Hindlimb muscle (tissue), 1 donor: ENCODE measurements at places on chromosomes 3 and 15. TPM values are rescaled to one million over a fixed set of nuclear protein-coding genes. Genes with fewer than 3 reads are reported as not detected.

- no peak for DNase-seq
Observed at GRCh38 chr3:129552287-129553050, 9.5 kb downstream of the H1-8 start.

- DNase-seq: no peak
Observed at GRCh38 chr3:190983875-190984274, 121.4 kb upstream of the GMNC start.

DNA sequence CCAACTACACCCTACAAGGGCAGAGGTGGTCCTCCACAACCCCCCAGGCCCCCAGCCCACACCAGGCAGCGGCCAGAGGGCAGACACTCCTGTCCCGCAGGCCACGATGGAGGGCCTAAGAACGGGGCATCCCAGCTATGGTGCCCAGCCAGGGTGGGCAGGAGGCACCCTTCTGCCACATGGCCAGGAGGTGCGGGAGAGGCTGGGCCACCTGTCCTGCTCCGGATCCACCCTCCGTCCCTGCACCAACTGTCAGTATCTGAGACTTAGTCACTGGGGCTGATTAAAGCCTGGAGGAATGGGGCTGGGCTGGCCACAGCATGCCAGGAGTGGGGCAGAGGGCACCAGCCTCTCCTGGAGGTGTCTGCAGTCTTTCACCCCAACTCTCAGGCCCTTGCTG is 37.9 kb downstream of the TNK2 start:
- no peak for DNase-seq

DNA sequence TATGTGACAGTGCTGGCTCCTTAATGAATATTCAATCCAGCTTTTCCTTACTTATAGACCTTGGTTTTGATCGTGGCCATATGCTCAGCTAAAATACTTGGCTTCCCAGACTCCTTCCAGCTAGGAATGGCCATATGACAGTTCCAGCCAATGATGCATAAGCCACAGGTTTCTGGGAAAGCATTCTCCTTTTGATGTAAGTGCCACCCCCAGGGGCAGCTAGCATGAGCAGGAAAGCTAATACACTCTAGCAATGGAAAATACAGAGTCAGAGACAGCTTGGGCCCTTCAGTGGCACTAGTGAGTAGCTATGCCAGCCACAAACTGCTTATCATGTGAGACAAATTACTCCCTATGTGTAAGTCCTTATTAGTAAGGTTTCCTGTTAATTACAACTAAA is 26.7 kb downstream of the TBC1D2B start:
- no peak for DNase-seq

DNA sequence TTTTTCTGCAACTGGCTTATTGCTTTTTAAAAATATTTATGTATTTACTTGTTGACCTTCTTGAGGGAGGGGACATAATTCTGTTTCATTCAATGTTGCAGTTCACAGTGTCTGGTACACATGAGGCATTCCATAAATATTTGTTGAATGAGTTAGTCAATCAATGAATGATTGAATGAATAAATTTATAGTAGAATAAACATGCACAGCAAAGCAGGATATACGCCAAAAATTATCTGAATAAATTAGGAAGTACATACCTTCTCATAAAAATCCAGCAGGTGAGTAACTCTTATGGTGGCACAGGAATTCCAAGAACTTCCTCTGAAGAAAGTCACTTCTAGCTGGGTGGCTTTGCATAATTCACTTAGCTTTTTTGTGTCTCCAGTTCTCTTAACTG is 469.4 kb upstream of the ATP11B start:
- DNase-seq: no peak

GRCh38 chr3:125358923-125359322 is 16.2 kb downstream of the ZNF148 start:
- no peak for DNase-seq

GRCh38 chr3:135927155-135927554 is 38.4 kb upstream of the PPP2R3A start:
- DNase-seq: no peak

- DNase-seq: no peak
Observed at GRCh38 chr15:63045879-63046278, 3.3 kb downstream of the TPM1 start.

DNA sequence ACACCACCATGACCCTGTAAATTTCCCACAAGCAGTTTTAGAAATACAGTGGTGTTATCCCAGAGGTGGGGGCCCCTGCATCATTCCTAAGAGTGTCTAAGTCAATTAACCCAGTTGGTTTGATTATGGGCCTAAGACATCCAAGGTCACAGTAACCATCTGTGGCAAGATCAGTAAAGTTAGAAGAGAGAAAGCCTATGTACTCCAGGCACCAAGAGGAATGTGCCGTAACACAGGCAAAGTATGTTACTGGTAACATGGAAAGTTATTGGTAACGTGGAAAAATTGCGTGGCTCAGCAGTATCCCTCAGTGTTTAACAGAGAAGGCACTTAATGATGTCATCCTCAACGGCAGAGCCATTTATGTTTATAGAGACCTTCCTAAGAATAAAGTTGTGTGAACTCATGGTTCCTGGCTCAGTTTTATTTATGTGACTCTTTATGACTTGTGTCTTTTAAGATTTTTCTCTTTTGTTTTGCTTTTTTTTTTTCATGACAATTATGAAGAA is 144.1 kb upstream of the RASGRP1 start:
- DNase-seq: no peak

DNA sequence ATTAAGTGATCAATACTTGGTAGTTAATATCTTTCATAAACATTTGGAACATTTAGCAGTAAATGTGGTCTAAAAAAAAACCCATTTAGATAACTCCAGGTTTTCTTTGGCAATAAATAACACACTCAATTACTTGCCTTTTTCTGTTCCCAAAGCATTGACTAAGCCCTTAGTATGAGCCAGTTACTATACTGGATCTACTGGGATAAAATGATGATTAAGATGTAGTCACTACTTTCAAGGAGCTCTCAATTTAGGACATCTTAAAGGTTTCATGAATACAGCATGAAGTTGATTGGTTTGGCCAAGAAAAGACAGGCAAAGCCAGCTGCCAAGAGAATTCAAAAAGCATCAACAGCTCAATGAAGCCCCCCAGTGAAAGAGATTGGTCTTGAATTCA is 250.9 kb downstream of the EPHA3 start:
- no peak for DNase-seq

- DNase-seq: peak; percentile 59
Observed at GRCh38 chr3:195859061-195859845, 47.5 kb upstream of the MUC4 start.

Gene CPNE9
- not detected for polyA plus RNA-seq

DNA sequence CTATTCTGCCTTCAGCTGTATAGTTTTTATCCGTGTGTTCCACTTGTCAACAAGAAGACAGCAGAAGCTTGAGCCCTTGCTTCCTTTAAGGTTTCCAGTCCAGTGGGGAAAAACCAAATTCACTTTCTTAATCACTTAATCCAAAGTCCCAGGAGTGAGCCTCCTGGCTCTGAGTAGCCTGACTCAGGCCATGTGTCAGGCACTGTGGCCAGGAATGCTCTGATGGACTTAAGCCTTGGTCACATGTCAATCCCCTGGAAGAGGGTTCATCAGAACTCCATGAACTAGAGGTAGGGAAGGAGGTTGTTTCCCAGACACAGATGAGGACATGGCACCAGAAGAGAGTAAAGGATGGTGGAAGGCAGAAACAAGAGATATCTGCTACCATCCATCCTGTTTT is 8.8 kb downstream of the VIPR1 start:
- no peak for DNase-seq

Gene TUSC7
- polyA plus RNA-seq: not detected

DNA sequence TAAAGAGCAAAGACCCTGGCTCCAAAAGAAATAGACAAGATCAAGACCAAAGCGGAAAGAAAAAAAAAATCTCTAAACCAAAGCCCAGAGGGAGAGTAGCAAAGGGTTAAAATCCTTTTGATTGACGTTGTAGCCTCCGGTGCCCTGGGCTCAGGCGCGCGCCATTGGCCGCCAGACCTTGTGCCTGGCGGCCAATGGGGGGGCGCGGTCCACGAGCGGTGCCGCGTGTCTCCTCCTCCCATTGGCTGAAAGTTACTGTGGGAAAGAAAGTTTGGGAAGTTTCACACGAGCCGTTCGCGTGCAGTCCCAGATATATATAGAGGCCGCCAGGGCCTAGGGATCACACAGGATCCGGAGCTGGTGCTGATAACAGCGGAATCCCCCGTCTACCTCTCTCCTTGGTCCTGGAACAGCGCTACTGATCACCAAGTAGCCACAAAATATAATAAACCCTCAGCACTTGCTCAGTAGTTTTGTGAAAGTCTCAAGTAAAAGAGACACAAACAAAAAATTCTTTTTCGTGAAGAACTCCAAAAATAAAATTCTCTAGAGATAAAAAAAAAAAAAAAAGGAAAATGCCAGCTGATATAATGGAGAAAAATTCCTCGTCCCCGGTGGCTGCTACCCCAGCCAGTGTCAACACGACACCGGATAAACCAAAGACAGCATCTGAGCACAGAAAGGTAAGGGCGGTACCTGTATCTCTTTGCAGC is at the start of gene HES1:
HES1 (plus strand) TSS at position 343 of the 713 bp plus-strand sequence; CDS start at position 576, 233 bp downstream.
- peak; percentile 97 for DNase-seq

DNA sequence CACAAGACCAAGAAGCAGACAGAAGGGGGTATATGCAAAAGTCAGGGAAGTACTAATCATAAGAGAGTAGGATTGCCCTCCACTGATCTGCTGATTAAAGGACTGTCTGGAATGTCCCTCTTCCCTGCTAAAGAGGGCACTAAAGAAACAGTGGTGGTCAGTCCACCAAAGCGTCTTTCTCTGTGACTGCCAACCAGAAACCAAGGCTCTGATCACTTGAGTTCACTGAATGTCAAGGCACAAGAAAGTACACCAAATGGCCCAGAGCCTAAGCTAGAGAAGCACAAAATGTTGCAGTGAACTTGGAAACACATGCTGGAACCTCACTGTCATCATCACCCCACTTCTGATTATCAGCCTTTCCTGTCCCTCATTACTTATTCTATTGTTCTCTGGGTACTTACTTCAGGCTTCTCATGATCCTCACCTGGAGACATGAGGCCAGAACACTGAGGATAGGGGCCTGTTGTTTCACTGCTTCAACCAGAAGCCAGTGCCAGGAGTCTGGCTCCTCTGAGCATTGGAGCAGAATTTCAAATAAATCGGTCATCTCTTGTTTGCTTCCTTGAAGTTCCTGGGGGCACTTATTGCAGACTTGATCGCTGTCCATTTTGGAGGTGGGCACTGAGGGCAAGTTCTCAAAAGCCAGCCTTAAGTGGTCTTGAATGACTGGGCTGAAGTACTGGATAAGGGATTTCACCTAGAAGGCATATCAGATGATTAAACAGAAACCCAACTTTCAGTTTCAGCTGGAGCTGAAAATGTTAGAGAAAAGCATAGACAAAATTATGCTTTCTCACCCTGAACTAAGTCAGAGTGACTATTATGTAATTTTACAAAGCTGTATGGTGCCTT is 58.9 kb downstream of the EIF3J start:
- no peak for DNase-seq

GRCh38 chr15:64547275-64547674 is 86.9 kb downstream of the ZNF609 start:
- DNase-seq: no peak

DNA sequence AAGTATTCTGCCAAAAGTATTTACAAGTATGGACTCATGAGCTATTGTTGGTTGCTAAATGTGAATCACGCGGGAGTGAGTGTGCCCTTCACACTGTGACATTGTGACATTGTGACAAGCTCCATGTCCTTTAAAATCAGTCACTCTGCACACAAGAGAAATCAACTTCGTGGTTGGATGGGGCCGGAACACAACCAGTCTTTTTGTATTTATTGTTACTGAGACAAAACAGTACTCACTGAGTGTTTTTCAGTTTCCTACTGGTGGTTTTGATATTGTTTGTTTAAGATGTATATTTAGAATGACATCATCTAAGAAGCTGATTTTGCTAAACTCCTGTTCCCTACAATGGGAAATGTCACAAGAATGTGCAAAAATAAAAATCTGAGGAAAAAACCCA is 30.3 kb downstream of the SYNM start:
- no peak for DNase-seq

- peak; percentile 77 for DNase-seq
Observed at GRCh38 chr3:134464689-134465365, 21.0 kb downstream of the ANAPC13 start.

Gene CHMP2B
- 23.0 TPM for polyA plus RNA-seq

Gene RAD51
- polyA plus RNA-seq: 6.1 TPM

DNA sequence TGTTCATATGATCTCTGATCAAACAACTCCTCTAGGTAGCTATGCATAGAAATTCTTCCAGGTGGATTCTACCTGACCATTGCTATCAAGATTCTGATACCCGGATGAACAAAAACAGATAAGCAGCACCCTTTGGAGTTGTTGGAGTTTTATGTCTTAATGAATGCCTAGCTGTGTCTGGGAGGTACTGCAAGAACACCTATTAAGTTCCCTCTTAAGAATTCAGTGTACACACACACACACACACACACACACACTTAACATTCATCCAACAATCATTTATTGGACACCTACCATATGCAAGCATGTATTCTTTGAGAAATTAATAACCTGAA is 58.1 kb upstream of the FNDC3B start:
- DNase-seq: no peak

Gene CLDN16
- not detected for polyA plus RNA-seq

GRCh38 chr3:169759256-169759655 is 5.6 kb downstream of the TERC start:
- no peak for DNase-seq

GRCh38 chr15:72117486-72118016 is 399 bp downstream of the MYO9A start:
- peak; percentile 87 for DNase-seq

GRCh38 chr15:92294759-92295158 is 98.9 kb upstream of the ST8SIA2 start:
- DNase-seq: no peak

GRCh38 chr3:30181178-30181465 is 425.3 kb upstream of the TGFBR2 start:
- no peak for DNase-seq

DNA sequence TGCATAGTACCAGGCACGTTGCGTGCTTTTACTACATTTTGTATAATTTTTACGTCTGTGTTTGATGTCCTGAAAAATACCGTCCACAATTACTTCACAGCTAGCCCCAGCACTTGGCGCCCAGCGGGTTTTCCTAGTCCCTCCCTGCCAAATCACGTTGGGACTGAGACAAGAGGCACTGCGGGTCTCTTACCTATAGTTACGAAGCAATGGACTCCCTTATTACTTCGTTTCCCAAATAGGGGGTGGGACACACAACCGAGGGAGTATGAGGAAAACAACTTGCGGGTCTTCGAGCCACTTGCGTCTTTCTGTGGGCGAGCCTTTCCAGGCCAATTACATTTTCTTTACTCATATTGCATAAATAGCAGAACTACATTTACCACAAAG is 620 bp upstream of the CMSS1 start:
- peak; percentile 46 for DNase-seq

GRCh38 chr3:185317674-185318073 is 45.3 kb upstream of the MAP3K13 start:
- DNase-seq: no peak

Gene DCLK3
- polyA plus RNA-seq: 4.5 TPM

Gene GPR156
- polyA plus RNA-seq: 2.7 TPM

GRCh38 chr15:27077790-27078189 is 106.8 kb downstream of the GABRG3 start:
- no peak for DNase-seq

Gene APOD
- polyA plus RNA-seq: 36.5 TPM

- peak; percentile 82 for DNase-seq
Observed at GRCh38 chr3:171809861-171810628, at the start of gene PLD1. Gene PLD1, minus strand, starts transcription at chr3:171810483. Its CDS starts 72,432 bp downstream, at chr3:171738051.

Gene RGMA
- 101 TPM for polyA plus RNA-seq
